ENCODE measurements at places on chromosomes 3 and 15.

- DNase-seq, result no peak
These were observed 400.2 kb upstream of the TBL1XR1 start for GRCh38 chr3:177597311-177598096.

- no peak for DNase-seq
These were observed 23.7 kb downstream of the APH1B start for GRCh38 chr15:63301088-63301487.

- DNase-seq, result no peak
These were observed 31.5 kb upstream of the FBLN2 start for GRCh38 chr3:13517253-13517977.

- DNase-seq, result no peak
These were observed 355.1 kb downstream of the GBE1 start for GRCh38 chr3:81406318-81406717.

- DNase-seq, result no peak
These were observed 54.8 kb downstream of the SRGAP3 start for GRCh38 chr3:9194509-9195184.

GRCh38 chr15:100849855-100850218 lies 29.8 kb upstream of the ALDH1A3 start:
- DNase-seq, result no peak

DNA sequence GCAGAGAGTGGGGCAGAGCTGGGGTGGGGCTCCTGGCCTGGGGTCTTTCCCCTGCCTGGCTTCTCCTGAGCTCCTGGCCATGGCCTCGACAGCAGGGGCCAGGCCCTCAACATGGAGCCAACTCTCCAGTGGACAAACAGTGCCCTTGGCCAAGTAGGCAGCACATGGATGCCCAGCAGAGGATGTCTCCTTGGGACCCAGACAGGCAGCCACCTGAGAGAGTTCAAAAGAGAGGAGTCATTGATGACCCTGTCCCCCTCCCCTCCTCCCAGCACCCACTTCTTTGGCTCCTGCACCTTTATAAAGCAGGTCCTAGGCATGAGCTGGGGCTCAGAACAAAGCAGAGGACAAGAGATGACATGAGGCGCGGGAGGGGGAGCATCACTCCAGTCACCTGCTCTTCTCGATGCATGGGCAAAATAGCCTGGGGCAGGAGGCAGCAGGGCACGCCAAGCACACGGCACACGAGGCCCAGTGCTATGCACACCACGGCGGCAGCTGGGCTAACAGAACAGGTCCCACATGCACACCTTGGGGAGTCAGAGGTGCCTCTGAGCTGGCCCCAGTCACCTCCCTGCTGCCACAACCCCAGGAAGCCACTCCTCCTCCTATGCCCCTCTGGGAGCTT lies 27.4 kb downstream of the SHISA5 start:
- no peak for DNase-seq

GRCh38 chr15:35566991-35567390 lies 21.0 kb upstream of the DPH6 start:
- no peak for DNase-seq

- no peak for DNase-seq
These were observed 42.9 kb downstream of the PML start for GRCh38 chr15:74037171-74038117.

DNA sequence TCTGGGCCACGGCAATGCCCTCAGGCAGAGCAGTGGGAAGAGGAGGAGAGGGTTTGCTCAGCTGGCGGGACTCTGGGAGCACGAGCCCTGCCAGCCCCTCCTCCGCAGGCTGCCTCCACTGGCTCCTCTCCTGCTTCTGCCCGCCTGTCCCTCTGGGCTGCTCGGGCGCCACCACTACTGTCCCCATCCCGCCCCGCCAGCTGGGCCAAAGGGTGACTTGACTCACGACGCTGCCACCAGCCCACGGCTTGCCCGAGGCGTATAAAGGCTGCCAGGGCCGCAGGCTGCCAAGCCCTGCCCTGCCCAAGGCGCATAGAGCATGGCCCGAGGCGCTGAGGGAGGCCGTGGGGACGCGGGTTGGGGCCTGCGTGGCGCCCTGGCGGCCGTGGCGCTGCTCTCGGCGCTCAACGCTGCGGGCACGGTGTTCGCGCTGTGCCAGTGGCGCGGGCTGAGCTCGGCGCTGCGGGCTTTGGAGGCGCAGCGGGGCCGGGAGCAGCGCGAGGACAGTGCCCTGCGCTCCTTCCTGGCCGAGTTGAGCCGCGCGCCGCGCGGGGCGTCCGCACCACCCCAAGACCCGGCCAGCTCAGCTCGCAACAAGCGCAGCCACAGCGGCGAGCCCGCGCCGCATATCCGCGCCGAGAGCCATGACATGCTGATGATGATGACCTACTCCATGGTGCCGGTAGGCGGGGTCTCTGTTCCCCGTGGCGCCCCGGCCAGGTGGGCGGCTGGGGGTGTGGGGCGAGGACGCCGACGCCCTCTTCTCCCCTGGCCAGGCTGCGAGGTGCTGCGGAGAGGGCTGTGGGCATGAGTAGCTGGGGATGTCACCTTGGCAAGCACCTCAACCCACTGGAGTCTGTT lies at the start of gene GLDN:
TSS of gene GLDN (plus strand) at position 290 of the 861 bp plus-strand sequence. CDS start at position 320, 30 bp downstream.
- DNase-seq, result no peak

DNA sequence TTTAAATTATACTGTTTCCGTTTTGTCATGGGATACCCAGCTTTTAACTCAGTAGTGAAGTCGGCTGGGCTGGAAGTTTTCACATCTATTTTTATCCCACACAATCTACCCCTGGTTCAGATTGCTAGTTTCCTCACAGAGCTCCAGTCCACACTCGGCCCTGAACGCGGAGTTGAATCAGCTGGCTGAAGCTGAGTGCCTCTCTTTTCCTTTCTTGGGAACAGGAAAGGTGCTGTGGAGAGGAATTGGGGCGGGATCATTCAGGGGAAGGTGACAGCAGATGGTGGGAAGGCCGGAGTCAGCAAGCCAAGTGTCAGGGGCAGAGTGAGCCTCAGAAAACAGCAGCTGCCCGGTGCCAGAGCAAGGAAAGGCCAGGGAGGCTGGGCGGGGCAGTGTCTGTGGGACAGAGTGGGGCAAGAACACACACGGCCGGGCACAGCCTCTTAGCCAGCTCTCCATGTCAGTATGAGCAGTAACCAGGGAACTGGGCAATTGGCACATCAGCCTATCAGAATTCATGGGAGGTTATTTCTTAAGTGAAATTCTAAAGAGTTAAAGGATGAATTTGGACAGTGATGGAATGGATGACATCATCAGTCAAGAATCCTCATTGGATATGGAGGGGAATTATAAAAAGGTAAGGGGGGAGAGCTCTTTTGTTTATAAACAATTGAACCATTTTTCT lies 135.7 kb upstream of the IL12A start:
- no peak for DNase-seq

DNA sequence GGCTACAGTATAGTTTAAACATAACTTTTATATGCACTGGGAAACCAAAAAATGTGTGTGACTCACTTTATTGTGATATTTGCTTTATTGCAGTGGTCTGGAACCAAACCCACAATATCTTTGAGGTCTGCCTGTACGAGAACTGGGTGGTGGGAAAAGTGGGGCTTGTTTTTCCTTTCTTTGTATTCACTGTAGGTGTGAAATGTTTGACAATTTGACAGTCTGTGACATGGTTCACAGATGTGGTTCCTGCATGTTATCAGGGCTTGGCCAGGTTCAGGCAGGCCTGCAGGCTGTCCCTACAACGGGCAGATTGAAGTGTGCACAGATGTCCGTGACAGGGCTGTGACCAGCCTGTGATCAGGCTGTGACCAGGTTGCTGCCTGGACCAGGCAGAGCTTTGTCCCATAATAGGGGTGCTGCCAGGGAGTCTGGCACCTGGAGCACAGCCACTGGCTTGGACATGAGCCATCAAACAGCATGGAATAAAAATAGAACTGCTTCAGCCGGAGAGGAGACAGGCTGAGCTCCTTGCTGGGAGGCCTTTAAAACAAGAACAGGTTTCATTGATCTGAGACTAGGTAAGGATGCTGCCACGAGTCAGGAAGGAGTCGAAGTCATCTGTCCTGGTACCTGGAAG lies 61.0 kb downstream of the KLF13 start:
- DNase-seq, result no peak

DNA sequence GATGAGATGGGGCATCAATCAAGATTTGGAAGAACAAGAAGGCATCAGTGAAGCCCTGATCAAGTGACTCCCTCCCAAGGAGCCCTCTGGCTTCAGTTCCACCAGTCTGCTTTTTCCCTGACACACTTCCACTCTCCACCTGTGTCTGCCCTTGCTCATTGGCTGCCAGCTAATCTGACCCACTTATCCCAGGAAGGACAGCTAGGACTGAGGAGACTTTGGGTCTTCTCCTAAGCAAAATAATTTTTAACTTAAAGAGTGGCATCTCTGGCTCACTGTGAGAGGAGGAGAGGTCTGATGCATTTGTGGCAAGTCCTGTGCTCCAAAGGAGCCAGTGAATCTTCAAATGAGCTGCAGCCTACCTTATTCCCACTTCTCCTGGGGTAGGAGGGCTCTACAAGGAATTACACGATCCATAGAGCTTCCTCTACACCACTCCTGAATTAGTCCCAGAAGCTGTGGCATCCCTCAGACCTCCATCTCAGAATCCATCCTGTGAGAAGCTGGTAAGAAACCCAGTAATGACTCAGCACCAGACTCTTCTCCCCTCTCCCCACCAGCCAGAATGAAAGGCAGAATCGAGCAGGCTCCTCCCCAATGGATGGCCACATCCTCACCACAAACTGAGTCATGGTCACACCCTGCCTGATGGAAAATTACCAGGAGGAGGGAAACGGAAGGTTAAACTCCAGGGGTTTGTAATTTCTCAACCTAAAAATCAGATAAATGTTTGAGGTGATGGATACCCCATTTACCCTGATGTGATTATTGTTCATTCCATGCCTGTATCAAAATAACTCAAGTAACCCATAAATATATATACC lies 6.3 kb upstream of the PKM start:
- no peak for DNase-seq

DNA sequence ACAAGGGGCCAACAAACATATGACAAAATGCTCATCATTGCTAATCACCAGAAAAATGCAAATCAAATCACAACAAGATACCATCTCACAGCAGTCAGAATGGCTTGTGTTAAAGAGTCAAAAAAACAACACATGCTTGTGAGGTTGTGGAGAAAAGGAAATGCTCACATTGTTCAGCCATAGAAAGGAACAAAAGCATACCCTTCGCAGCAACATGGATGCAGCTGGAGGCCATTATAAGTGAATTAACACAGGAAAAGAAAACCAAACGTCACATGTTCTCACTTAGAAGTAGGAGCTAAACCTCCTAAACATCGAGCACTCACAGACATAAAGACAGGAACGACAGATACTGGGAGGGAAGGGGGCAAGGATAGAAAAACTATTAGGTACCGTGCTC lies 678.4 kb upstream of the GRM7 start:
- no peak for DNase-seq

DNA sequence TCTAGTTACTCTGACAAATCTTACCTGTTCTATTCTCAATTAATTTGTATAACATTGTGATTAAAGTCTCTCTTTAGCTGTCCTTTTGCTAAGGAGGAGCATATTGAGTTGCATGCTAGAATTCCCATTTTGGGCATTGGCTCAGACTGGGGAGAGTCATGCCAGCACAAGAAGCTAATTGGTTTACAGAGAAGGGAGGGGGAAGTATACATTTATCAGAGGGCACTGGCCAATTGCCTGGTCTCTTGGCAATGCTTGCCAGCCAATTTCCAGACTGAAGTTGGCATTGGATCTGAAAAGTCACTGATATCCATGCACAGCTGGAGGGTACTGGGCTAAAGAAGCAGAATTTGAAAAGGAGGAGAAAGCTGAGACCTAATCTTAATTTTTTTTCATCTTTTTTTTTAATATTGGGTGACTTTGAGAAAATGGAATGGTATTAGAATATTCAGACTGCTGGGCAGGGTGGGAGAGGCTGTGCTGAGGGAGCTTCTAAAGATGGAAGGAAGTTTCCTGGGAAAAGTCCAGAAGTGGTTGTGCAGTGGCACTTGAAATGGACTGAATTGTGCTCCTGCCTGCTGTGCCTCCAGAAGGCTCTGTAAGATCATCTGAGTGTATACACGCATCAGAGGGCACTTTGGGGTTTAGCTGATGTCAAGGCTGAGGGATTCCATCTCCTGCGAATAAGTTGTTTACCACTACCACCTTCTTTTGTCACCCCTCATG lies 365.2 kb upstream of the DPH6 start:
- DNase-seq, result no peak

- no peak for DNase-seq
These were observed 27.8 kb downstream of the PPCDC start for GRCh38 chr15:75051191-75051608.

- no peak for DNase-seq
These were observed 43.7 kb downstream of the CTDSPL start for GRCh38 chr3:37905346-37905745.

GRCh38 chr3:124202754-124203153 lies 210.8 kb upstream of the ROPN1 start:
- no peak for DNase-seq

GRCh38 chr3:29275309-29275708 lies 5.6 kb upstream of the RBMS3 start:
- DNase-seq, result no peak

DNA sequence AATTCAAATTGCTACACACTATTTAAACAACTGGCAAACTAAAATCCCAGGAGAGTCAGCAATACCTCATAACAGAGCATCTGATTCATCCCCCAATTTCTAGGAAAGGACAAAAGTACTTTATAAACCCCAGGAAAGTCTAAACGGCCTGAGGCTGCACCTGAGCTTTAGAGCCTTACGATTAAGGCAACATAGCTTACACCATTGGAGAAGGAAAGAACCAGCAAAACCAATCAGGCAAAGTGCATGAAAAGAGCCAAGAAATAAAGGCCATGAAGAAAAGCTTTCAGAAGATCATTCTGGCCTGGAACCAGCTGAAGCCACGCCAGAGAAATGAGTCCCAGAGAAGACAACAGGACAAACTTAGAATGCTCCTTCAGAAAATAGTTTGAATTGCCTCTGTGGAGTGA lies 48.1 kb downstream of the PTPN9 start:
- no peak for DNase-seq

GRCh38 chr3:120678984-120679383 lies 3.1 kb downstream of the HGD start:
- DNase-seq, result no peak

All from cortex of kidney (tissue), 1 donor.